ENCODE measurements at places on chromosomes 2 and 18.

- no peak for DNase-seq
These were observed 69.0 kb downstream of the COL6A3 start for GRCh38 chr2:237344942-237345341.

GRCh38 chr2:65655000-65655399 lies 222.6 kb upstream of the SPRED2 start:
- DNase-seq = no peak

DNA sequence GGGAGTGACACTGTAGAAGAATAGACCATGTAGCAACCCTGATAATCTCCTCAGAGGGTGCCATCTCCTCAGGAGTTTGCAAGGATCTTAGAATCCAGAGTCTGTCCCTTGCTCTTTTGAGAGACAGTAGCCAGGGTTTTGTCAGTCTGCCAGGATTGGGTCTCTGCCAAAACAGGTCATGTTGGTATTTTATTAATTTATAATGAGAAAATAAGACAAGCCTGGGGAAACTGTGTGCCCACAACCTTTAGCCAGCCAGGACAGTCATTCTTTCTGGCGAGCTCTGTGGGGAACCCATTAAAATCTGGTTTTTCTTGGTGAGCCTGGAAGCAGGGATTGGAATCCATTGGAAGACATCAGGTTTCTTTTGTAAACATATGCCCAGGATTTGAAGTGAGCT lies 78.6 kb downstream of the PTPRM start:
- DNase-seq = no peak

DNA sequence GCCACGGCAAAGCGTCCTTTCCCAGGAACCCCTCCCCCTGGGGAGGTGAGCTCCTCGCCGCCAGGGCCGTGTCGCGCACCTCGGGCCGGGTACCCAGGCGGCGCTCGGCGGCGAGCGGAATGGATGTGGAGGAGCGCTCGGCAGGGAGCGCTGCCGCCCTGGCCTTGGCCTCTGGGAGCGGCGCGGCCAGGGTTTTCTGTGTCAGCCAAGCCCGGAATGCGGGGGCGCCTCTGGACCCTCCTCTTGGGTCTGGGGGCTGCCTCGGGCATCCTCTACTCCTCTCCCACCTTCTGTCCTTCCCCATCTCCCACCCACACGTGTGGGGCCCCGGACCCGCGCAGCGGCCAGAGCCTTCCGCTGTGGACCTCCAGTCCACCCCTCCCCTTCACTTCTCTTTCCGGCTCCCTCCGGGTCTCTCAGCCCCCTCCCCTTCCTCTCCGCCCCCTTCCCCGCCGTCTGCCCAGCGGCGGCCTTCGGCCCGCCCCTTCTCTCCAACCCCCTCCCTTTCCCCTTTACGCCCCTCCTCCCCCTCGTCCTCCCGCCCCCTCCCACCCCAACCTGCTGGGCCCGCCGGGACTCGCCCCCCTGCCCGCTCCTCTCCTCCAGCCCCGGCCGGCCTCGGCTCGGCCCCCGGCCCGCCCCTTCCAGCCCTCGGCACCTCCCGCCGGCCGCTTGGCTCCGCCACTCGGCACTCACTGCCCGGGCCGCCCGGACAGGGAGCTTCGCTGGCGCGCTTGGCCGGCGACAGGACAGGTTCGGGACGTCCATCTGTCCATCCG lies at the start of gene MERTK:
TSS of gene MERTK (plus strand) at position 684 of the 779 bp plus-strand sequence. CDS start 129 bp downstream, outside the sequence.
- DNase-seq = peak; percentile 84

DNA sequence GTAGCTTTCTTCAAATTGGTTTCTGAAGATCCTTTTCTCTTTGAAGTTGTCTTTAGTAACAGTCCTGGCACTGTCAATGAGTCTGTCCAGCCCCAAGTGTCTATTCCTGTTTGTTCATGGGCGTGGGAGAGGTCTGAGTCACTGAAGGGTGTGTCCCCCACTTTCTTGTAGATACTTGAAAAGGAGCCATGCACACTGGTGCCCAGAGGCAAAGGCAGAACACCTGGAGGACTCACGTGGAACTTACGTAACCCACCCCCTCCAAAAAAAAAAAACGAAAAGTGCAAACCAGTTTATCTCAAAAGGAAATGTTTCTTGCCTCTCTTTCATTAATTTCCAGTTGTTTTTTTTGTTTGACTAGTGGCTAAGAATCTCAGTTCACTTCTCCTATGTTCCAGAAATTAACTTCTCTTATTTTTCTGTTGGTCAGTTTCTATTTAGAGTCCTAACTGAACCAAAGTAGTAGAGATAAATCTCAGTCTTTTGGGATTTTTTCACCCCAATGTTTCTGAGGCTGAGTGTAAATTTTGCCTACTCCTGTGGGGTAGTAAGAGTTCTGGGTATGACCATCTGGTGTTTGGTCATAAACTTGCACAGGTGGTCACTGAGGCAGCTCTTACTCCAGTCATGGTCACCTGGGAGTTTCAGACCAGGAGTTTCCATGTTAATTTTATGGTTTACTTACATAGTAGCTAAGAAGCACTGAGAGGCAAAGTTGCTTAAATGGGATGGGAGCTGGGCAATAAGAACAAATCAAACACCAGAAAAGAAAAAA lies 54.9 kb downstream of the DSC3 start:
- DNase-seq = peak; percentile 26

GRCh38 chr2:167451496-167452289 lies 563.4 kb downstream of the XIRP2 start:
- DNase-seq = peak; percentile 44

DNA sequence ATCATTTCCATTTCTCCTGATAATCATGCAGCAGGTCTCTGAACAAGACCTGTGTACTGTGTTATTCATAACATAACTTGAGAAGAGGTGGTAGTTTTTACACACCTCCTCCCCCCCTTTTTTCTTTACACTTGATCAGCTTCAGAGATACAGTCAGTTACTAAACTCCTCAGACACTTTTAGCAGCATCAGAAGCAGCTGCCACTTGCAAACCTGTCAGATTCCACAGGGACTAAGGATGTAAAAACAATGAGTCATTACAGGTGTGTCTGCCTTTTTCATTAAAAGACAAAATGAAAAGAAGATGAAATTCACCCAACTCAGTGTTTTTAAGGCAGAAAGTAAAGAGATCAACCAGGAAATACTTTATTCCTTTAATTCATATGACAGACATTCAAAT lies 254.0 kb downstream of the NRXN1 start:
- DNase-seq = no peak

DNA sequence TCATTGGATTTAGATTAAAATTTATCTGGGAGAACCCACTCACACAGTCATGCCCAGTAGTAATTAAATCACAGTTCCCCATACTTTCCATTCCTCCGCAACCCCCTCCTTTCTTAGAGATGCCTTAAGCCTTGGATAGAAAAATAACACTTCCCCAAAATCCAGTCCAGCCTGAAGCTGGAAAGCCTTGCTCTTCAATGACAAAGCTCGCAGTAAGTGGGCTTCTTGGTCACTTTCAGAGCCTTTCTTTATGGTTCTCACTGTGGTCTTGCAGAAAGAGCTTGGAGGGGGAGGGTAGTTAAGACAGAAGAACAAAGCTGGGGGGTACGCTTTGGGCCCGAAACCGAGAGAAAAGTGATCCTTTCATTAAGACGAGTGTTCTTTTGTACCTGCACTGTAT lies 802.1 kb upstream of the POU3F3 start:
- DNase-seq = no peak

DNA sequence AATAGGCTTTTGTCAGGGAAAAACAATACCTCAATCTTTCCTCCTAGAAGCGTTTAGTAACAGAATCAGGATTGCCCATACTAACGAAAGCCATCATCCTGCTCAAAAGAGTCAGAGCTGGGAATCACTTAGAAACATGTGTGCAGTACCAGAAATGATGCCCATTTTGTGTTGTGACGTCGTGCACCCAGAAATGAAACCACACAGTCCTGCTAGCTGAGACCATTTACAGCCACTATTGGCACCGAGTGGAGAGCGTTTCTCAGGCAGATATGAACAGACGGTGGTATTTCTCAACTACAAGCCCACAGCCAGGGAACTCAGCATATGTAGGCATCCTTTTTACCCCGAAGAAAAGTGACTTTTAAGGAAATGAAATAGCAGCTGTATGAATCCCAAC lies 284.3 kb upstream of the LRATD1 start:
- DNase-seq = no peak

- DNase-seq = peak; percentile 29
These were observed 3.5 kb upstream of the NAGK start for GRCh38 chr2:71064754-71065621.

DNA sequence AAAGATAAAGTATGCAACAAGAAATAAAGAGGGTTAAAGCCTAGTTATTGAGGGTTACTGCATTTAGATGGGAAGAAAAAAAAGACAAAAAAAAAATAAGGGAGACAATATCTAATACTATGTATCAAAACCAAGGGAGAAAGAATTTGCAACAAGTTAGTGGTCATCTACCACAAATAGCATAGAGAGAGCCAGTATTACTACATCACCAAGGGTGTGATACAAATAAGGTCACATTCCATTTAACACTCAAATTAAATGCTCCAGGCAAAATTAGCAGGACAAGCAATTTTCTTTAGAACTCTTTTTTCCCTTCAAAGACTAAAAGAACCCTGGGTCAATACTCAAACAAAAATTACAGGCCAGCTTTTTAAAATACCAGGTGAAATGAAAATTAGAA lies 115.1 kb upstream of the GULP1 start:
- DNase-seq = no peak

DNA sequence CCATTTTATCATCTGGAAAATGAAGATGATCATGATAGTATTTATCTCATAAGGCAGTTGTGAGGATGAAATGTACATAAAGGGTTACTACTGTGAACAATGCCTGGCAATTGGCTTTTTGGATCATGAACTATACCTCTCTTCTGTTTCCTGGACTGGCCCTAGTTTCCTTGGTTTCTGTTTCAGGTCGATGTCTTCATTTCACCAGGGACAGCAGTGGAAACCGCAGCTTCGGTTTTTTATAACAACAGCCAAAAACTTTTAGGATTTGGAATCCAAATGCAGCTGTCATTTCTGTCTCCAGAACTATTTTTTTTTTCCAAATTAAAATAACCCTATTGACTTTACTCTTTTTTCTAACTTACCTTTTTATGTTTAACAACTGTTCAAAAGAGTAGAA lies 425.1 kb downstream of the RND3 start:
- DNase-seq = no peak

- DNase-seq = no peak
These were observed 53.9 kb downstream of the SPATS2L start for GRCh38 chr2:200360364-200360763.

GRCh38 chr2:196099916-196100315 lies 31.3 kb upstream of the DNAH7 start:
- DNase-seq = no peak

GRCh38 chr2:60992985-60993392 lies 24.5 kb upstream of the PEX13 start:
- DNase-seq = peak; percentile 94

Measured in MM.1S (cell line).